ENCODE measurements at places on chromosomes 3 and 15.

GRCh38 chr15:68517285-68517761, 61.5 kb upstream of the CORO2B start:
- DNase-seq: no peak

GRCh38 chr3:128402319-128402718, 64.4 kb downstream of the DNAJB8 start:
- DNase-seq: no peak

- no peak for DNase-seq
These were observed 573 bp upstream of the DIS3L start for GRCh38 chr15:66292571-66293418.

DNA sequence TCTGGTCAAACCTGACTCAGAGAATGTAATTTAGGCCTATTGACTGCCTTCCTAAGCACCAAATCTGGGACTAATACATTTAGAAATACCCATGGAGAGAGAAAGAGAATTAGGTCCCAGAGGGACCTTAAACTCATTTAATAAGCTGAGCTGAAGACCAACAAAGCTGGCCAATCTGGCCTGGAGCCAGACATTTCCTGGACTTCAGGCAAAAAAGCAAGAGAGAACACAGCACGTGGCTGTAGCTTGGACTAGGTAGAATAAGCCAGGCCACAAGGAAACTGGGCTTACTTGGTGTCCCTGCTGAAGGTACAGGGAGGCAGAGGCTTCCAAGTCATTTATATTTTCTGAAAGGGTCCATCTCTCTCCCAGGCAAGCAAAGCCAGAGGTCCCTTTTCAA, 88.1 kb downstream of the RTP4 start:
- no peak for DNase-seq

DNA sequence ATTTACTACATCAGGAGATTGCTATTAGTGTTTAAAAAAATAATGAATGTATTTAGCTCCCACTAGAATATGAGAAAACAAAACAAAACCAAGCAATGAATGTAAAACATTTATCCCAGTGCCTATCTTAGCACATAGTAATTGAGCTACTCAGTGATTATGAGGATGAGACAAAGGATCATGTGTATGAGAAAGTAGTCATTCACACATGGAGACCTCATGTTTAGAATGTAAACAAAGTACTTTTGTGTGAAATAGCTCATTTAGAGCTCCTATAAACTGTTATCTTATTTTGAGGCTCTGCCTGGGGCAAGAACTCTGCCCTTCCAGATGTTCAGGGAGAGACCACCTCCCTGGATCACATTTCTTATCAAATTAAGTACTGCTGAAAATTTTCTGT, 236.8 kb downstream of the LRRN1 start:
- no peak for DNase-seq

DNA sequence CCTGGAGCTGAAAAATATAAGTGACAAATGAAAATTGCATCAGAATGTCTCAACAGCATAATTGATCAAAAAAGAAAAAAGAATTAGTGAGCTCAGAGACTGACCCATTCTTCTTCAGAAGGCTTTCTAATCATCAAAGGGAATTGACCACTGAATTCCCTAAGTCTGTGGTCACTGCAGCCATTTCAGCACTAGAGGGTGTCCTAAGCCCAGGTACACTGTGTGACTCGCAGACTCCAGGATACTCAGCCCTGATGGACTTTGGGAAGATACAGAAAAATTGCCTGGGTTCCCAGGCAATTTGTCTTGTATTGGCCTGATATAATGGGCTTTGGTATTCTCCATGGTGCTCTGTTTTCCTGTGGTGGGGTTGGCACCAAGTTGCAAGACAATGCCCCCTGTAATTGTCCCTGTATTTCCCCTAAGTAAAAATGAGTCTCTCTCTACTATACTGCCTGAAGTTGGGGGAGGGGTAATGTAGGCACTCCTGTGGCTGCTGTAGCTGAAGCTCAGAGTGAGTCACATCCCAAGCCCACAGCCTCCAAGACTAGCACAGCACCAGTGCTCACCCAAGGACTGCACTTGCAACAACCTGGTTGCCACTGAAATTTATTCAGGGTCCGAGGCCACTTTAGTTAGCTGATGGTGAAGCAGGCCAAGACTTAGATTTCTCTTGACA, 256.0 kb upstream of the STAC start:
- no peak for DNase-seq

GRCh38 chr3:197151580-197151979, 122.0 kb upstream of the MELTF start:
- DNase-seq: no peak

GRCh38 chr3:43879166-43879565, 188.4 kb downstream of the ABHD5 start:
- DNase-seq: no peak

- no peak for DNase-seq
These were observed 6.6 kb upstream of the KLF13 start for GRCh38 chr15:31320022-31320421.

DNA sequence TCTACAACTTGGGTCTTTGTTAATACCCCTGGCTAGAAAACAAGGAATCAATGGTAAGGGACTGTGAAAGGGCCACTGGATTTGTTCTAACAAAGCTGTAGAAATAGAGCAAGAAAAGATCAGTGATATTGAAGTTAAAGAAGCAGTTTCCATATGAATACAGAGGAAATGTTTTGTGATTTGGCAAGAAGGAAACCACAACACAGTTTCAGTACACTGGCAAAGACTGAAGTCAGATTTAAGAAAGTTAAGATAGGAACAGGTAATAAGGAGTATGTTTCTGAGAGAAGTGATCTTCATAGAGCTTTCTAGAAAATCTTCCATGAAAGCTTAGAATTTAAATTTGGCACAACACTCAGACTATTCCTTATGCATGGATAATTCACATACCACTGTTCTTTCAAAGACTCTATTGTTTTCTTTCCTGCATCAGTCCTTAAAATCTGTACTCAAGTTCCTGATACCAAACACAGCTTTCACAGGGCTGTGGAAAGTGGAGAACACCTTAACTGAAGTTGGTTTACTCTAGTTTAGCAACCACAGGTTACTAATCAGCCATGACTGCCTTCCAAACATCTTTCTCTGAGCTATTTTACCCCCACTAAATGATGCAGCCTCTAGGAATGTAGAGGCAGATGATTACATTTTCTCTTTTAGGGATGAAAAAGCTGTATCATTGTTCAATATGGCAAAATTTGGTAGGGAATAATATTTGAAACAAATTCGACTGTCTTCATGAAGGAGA, 32.4 kb upstream of the ALCAM start:
- DNase-seq: no peak

DNA sequence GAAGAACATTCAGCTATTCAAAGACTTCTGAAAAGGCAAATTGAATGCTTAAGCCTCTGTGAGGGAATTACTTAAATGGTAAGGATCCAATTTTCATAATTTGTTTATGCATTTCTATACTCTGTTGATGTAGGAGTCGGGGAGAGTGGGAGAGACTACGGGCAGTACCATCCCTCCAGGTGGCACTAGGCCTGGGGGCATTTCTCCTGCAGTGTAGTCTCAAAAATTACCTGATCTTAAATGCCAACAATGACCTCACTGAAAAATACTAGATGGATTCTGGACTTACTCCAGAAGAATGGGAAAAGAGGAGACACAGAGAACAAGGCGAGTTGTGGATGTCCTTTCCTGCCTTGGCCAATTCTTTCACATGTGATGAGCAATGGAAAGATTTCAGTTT, 77.8 kb upstream of the PLXND1 start:
- DNase-seq: no peak

DNA sequence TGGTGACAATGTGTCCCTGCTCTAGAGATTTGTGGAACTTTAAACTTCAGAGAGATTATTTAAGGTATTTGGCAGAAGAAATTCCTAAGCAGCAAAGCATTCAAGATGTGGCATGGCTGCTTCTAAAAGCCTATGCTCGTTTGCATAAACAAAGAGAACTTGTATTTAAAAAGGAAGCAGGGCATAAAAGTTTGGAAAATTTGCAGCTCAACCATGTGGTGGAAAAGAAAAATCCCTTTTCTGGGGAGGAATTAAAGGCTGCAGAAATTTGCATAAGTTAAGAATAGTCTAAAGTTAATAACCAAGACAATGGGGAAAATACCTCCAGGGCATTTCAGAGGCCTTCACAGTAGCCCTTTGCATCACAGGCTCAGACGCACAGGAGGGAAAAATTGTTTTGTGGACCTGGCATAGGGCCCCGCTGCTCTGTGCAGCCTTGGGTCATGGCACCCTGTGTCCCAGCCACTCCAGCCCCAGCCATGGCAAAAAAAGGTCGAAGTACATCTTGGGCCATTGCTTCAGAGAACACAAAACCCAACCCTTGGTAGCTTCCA, 1109.1 kb downstream of the OTOL1 start:
- DNase-seq: no peak

GRCh38 chr15:28017423-28017924, 81.6 kb downstream of the OCA2 start:
- no peak for DNase-seq

- DNase-seq: no peak
These were observed 209.8 kb downstream of the PLCL2 start for GRCh38 chr3:17094551-17094950.

All from KG1 (cell line).